HCEC 1CT (cell line): ENCODE measurements at places on chromosomes 12 and 14.

DNA sequence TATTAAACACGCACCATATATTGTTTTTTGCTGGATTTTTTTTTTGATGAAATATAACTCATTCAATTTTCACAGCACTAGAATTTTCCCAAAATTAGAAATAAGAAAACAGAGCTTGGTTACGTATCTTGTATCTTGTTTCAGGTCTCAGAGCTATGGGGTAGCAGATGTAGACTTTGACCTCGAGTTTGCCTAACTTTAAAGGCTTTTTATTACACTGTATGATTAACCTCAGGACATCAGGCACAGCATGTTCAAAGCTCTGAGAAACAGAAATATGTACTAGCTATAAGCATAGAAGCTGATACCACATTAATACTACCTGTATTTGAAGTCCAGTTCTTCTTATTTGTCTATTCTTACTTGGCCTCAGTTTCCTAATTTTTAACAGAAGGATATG lies 171.9 kb upstream of the KITLG start:
- no peak for DNase-seq

DNA sequence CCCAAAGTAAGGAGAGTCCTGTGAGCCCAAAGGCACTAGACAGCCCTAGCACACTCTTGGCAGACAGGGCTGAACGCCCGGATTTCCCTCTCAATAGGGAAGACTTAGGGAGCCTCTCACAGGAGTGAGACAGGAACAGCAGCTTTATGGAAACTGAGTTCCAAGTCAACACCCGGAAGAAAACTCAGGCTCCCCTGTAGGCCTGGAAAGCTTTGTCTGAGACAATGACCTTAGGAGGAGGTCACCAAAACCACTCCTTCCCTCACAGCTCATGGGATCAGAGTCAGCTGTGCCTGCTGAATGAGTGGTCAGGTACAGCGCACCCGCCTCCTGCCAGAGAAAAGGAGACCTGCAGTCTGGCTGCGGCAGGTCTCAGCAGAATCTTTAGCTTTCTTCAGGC lies 229.5 kb downstream of the CACNA1C start:
- DNase-seq: peak; percentile 16

- DNase-seq: no peak
Observed at GRCh38 chr12:71872972-71873371, 33.4 kb downstream of the TBC1D15 start.

DNA sequence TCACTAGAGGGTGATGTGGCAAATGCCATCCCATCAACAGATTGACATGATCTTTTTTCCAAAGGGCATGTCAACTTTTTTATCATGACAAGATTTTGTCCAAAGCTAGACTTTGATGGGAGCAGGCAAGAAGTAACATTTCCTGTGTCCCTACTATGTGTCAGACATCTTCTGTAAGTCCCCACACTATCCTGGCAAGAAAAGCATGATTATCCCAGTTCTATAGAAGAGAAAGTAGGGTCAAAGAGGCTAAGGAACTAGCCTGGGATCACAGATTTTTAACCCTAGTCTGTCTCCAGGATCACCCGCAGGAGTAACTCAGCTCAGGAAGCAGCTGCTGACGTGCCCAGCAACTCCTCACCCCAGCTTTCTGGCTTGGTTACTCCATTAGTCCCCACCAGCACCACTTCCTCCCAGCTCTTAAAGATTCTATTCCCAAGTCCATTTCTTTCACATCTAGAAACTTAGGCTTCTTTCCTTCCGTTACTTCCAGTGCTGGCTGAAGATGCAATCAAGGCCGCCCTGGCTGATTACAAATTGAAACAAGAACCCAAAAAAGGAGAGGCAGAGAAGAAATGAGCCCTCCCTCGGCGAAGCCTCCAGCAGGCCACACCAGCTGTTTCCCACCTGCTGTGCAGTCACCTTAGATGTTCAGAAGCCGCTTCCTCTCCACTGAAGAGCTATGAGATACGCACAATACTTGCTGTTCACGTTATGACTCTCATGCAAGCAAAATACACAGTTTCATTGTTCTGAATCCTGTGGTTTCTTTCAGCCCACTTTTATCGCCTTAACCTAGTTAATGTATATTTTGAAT lies 6.2 kb downstream of the ISCU start:
- DNase-seq: no peak

DNA sequence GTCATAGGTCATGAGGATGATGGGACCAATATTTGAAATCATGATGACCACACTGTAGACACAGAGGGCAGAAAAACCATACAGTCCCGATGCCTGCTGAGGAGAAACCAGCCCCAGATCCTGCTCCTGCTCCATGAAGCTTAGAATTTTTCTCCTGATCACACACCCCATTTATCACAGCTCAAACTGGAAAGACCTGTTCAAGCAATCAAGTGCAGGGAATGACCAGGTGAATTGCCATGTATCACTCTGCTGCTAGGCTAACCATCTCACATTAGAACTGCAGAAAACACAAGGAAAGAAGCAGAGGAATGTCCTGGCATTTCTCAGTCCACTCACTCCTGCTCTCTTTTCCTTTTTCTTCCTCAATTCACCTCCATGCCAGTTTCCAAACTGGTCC lies 18.1 kb downstream of the MANSC1 start:
- no peak for DNase-seq

DNA sequence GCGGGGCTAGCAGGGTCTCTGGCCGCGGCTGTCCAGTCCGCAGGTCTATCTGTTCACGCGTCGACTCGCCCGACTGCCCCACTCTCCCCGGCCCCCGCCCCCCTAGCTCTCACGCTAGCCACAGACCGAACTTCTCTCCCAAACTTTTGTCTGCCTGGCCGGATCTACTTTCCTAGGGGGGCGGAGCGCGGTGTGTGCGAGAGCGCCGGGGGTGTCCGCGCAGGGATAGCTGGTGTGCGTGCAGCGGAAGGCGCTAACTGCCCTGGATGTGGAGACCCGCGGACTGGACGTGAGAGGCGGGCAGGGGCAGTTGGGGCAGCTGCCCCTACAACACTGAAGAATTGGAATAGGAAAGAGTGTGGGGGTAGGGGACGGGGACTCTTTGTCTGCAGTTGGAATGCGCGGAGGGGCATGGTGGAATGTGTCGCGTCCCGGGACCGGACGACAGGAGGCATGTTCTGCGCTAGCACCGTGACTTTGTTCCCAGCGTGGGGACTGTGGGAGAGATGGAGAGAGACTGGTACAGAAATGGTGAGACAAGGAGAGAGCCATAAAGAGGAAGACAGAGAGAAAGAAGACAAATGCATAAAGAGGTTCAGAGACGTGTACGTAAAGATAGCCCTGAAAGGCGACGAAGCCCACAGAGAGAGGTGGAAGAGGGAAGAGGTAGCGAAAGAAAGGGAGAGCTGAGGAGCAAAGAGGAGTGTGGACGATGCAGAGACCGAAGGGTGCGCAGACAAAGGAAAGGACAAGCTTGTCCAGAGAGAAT lies at the start of gene AJUBA:
AJUBA (minus strand) TSS at position 75 of the 769 bp plus-strand sequence. CDS start 285 bp downstream, outside the sequence.
- peak; percentile 94 for DNase-seq

DNA sequence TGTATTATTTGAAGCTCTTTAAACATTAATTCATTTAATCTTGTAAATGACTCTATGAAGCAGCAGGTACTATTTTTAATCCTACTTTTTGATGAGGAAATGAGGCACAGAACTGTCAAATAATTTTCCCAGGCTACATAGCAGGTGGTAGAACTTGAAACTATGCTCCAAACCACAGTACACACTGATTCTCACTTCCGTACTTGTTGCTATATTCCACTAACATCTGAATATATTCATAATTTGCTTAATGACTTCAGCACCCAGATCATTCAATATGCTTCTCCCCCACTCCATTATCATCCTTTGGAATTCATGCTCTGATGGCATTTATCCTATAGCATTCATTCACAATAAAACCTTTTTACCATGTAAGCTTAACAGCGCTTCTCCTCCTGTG lies 4.9 kb downstream of the ERGIC2 start:
- no peak for DNase-seq

DNA sequence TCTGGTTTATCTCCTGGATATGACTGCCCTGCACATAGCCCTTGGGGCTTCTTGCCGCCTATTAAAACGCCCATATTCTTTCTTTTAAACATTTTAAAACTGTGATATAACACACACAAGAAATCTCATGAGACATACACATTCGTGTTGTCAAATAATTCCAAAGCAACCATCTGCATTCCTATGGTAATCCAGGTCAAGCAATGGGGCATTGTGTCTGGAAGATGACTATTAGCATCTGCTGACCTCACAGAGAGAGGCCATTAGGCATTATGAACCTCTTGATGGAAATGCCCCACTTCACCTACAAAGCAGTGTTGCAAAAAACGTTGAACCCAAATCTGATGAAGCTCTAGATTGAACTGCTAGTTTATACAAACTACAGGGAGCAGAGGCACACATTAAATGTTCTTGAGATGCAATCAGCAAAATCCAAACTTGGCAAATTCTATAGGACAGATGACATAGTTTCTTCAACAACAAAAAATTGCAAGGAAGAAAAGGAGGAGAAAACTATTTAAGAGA lies 513.8 kb upstream of the CCDC196 start:
- no peak for DNase-seq

GRCh38 chr12:1161197-1161596 lies 170.2 kb downstream of the ERC1 start:
- no peak for DNase-seq

DNA sequence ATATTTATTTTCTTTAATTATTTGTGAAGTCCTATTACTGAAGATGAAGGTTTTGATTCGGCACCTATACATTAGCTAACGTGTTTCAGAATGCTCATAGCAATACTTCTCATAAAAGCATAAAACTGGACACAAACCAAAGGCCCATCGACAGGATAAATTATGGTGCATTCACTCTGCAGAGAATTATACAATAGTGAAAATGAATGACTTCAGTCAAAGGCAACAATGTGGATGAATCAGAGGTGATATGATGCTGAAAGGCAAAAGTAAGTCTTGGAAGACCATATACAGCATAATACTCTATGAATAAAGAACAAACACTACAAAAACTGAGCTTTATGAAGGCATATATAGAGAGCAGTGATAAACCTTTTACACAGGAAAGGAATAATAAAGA lies 156.6 kb upstream of the EGLN3 start:
- DNase-seq: no peak

DNA sequence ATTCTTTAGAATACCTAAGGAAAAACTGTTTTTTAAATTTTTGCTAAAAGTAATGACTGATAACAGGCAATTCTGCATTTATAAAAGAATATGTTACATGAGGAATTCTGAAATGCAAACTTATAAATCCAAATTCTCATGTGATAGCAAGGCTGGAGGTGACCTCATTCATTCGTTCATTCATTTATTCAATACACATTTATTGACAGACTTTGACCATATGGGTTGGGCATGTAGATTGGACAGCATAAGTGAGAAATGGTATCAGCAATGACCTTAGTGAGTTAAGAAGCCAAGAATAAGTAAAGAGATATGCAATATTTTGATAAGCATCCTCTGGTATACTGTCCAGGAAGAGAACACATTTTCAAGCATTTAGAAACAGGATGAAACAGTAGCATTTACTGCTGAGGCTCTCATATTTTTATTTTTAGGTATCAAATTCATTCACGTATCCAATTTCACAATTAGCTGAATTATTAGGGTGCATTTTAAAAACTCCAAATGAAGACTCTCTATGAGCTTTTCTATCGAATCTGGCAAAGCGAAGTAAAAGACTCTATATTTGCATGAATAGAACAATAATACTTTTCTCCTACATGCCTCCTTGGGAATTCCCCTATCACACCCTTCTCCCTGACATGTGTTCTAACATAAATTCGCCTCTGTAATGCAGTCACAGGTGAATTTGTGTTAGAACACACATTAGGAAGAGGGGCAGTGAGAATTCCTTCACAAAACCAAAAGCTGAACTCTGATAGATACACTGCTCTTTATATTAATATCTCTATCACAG lies 49.9 kb downstream of the PEBP1 start:
- DNase-seq: no peak

GRCh38 chr14:81366214-81366613 lies 33.9 kb downstream of the STON2 start:
- DNase-seq: no peak

DNA sequence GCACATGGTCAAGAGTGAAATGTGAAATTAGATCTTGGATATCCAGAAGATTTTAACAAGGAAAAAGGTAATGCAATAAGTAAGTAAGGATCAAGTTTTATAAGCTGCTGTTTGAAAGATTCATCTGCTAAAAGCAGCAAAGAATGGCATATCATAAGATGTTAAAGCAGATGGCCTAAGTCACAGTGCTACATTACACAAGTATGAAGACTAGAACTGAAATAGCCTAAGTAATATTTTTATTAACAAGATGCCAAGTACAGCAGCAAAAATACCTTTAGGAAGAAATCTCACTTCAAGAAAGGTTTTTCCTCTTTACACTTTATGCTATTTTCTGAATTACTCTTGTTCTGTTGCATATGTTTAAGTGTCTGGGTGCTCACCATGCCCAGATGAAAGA lies 414.1 kb downstream of the MDGA2 start:
- DNase-seq: no peak

DNA sequence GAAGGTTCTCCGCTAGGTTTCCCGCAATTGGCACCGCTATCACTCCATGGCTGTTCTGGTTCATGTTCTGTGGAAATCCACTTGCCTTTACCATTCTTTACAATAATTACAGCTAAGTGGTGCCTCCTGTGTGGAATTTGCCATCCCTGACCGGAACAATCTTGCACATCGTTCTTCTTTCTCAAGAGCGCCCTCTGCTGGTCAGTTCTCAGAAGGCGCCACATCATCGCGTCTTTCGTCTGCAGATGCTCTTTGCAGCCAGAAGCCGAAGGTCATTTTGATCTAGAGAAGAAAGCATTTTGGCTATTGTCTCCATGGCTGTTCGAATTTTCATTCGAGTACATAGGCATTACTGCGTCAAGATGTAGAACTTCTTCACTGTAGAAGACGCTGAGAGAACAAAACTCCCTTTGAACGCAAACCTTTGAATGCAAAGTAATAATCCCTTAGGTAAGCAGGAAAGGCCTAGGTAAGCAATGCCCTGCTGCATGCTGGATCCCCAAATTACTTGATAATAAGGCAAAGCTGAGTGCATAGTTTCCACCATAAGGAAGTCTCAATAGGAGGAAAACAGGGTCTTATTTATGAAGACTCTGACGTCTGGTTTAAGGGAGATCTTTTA lies 10.1 kb upstream of the RTRAF start:
- peak; percentile 62 for DNase-seq
